Activated T-cell treated with anti-CD3 and anti-CD28 coated beads, Interleukin-2, amount 50 U/mL, for 72 hours (primary cell): ENCODE measurements at places on chromosomes 2 and 18. TPM values are rescaled to one million over a fixed set of nuclear protein-coding genes. Genes with fewer than 3 reads are reported as not detected.

- DNase-seq: no peak
Measured at GRCh38 chr2:72926811-72927465, 9.6 kb downstream of the EMX1 start.

- peak; percentile 27 for DNase-seq
Measured at GRCh38 chr2:43818761-43819160, 19.9 kb downstream of the ABCG5 start.

DNA sequence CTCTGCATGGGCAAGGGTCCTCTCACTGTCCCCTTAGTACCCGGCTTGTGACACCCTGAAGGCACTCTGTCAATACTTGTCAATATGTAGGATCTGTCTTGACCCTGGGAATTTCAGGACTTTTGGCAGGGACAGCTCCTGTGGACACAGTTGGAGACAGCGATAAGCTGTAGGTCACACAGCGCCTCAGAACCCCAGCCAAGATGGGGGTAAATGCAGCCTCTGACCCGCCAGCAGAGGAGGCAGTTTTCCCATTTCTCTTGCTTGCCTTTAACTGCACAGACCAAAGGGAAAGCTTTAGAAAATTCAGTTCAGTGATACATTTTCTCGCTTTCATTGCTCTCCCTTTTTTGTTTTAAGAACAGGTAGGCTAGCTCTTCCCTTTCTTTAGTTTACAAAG is 54.8 kb upstream of the KLHL29 start:
- DNase-seq: no peak

GRCh38 chr2:22079583-22079982 is 955.8 kb downstream of the TDRD15 start:
- DNase-seq: no peak

DNA sequence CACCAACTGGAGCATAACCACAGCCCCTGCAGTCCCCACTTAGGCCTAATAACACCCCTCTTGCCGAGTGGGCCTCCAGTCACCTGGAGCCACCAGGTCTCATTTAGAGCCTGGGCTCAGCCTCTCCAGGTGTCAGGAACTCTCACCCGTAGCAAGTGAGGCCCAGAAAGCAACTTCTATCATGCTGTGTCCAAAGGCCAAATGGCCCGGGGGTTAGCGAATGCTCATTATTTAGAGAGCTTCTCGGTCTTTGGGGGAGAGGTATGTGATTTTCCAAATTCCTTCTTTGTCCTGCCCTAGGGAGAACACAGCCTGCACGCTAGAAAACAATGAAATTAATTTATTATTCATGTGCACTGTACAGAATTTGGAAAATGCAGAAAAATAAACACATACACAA is 109.9 kb upstream of the PTPRM start:
- no peak for DNase-seq

DNA sequence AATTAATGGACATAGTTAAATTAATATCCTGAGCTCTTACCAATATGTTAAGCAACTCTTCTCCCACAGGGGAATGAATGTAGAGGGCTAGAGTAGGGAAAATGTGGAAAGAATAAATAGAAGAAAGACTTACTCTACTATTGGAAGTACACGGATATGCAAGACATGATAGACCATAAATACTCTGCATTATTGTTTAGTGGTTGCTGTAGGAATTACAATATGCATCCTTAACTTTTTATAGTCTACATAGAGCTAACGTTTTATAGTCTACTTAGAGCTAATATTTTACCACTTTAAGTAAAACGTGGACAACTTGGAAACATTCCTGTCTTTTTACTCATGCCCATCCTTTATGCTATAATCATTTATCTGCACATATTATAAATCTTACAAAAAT is 163.8 kb upstream of the GALNT5 start:
- DNase-seq: no peak

DNA sequence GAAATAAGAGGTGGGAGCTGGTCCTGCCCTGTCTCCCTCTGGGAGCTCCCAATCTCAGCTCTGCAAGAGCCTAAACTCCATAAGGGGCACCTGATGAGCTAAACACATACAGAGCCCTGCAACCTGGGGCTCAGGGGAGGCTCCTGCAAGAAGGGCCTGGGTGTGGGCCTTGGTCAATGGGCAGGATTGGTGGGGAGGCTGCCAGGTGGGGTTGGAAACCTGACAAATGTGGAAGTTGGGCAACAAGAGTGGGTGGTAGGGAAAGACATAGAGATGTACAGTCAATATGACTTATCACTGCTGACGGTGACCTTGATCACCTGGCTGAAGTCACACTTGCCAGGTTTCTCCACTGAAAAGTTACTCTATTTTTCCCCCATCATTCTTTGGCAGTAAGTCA is 209.9 kb downstream of the TTC32 start:
- DNase-seq: no peak

DNA sequence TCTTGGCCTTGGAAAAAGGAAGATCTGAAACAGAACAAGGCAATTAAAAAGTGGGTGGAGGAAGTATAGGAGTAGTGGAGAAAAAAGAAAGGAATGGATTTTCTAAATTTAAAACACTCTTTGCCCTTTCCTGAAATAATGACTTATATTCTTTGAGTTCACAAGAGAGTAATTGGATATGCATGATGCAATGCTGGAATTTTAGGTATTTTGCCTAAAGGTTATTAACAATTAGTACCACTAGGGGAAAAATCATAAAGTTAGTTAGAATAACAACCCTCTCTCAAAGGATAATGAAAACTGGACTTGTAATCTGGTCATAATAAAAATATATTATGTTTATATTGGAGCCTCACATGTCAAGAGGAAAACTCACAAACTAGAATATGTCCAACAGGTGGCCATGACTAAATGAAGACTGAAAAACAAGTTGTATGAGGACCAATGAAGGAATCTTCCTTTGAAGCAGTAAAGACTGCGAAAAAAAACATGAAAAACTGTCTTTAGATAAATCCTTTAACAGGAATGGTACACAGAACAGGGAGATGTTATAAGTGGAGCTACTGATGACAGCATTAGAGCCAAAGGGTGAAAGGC is 281.8 kb downstream of the NCKAP5 start:
- no peak for DNase-seq

DNA sequence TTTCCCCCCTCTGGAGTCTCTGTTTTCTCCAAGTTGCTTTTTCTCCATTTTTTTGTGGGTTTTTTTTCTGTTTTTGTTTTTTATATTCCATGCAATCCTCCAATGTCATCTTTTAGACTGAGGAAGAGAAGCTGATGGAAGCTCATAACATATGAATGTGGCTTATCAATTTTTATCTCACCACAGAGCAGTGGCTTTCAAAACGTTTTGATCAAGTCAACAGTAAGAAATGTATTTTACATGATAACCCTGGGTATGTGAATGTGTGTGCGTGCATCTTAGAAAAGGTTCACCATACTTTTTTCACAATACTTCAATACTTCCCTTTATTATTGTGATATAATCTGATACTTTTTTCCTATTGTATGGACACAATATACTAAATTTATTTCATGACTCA is 64.6 kb upstream of the CDCA7 start:
- no peak for DNase-seq

DNA sequence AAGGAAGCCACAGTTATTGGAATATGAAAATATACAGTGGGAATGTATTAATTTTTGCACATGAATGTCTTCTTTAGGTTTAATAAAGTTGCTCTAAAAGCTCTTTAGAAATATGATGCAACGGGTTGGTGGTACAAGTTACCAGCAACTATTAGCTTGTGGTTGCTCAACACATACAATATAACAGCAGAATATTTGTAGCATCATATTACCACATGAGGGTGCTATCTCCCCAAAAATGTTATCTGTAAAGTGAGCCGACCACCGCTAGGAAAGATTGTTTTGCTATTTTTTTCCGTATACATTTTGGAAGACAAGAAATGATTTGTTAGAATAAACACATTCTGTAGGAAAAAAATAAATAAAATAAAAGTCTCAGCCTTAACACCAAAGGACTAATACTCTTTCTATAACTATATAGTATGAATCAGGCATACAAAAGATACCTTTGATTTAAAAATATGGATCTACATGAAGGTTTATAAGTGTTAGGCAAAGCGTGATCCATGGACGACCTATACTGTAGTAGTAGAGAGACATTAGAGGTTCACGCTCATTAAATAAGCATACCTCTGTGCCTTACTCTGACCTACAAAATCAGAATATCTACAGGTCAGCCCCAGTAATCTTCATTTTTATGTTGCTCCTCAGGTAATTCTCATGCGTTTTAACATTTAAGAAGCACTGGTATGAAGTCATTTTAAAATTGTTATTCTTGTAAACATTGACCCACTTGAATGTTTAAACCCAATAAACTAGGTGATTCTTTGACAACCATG is 1110.6 kb upstream of the ACVR2A start:
- no peak for DNase-seq

DNA sequence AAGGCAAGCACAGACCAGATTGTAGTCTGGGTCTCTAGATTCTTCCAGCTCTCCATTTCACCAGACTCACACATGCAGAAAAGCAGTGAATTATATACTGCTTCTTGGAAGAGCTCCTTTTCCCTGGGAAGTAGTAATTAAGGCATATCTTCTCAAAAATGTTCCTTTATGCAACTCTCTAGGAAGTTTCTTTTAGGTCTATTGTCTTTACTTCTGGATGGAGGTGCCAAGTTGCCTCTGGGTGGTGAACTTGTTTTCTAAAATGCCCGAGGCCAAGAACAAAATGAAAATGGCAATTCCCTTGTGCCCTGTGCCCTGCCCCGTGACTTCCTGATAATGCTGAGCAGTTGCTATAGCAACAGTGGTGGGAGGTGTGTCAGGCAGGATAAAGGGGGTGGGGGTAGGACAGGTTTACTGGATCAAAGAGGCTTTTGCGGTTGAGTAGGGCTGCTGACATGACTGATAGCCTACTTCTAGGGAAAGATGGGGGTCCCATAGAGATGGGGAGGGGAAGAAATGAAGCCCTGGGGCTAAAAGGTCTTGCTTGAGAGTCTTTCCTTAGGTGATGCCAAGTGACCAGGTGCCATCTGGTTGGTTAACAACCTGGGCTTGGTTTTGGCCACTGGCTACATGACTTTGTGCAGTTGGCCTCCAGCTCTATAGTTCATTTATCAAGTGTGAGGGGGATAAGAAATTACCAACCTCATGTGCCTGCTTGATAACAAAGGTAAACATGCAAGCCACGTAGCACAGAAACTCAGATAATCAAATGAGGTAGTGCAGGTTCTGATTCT is 11.8 kb downstream of the IGFBP2 start:
- no peak for DNase-seq

GRCh38 chr2:176534798-176535466 is 265.7 kb downstream of the MTX2 start:
- no peak for DNase-seq

- DNase-seq: no peak
Measured at GRCh38 chr2:56348392-56349210, 164.8 kb downstream of the CCDC85A start.

DNA sequence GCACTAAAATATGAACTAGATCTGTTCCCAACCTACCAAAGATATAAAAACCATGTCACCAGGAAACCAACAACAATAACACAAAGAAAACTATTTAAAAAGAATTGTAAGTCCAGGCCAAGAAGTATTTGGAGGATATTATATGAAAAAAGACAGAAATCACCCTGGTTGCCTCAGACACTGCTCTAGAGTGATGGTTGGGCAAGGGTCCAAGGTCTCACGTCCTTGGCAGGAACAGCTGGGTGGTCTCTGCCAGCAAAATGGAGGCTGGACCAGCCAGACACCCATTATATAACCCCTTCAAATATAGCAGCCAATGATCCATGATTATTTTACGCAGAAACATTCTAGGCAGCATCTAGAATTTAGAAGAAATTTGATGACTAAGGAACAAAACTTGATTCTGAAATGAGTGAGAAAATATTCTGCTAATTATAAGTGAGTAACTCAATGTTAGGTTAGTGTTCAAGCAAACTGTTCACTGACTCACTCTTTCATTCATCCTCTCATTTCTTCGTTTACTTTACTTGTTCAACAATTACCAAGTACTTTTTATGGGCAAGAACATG is 35.4 kb downstream of the MRPL35 start:
- no peak for DNase-seq

GRCh38 chr2:128754246-128754724 is 435.6 kb upstream of the HS6ST1 start:
- no peak for DNase-seq

GRCh38 chr2:117832905-117833613 is 18.6 kb downstream of the DDX18 start:
- DNase-seq: no peak

DNA sequence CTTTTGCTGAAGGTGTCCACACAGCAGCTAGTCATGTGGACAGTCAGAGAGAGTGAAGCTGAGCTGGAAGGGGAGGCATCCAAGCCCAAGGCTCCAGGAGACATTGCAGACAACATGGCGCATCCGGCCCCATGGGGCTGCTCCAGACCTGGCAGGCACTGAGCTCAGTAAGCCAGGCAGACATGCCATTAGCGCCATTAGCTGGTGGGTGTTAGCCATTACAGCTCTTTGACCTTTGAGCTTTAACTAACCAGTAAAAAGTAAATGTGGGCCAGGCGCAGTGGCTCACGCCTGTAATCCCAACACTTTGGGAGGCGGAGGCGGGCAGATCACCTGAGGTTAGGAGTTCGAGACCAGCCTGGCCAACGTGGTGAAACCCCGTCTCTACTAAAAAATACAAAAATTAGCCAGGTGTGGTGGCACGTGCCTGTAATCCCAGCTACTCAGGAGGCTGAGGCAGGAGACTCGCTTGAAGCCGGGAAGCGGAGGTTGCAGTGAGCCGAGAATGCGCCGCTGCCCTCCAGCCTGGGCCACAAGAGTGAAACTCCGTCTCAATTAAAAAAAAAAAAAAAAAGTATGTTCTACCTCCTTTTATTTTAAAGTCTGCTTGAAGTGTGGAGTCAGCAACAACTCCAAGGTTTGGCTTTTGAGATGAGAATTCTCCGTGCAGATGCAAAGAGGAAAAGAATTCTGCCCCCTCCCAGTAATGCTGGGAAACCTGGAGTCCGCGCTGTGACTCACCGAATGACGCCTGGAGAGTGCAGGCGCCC is 69.4 kb downstream of the TWSG1 start:
- DNase-seq: no peak

DNA sequence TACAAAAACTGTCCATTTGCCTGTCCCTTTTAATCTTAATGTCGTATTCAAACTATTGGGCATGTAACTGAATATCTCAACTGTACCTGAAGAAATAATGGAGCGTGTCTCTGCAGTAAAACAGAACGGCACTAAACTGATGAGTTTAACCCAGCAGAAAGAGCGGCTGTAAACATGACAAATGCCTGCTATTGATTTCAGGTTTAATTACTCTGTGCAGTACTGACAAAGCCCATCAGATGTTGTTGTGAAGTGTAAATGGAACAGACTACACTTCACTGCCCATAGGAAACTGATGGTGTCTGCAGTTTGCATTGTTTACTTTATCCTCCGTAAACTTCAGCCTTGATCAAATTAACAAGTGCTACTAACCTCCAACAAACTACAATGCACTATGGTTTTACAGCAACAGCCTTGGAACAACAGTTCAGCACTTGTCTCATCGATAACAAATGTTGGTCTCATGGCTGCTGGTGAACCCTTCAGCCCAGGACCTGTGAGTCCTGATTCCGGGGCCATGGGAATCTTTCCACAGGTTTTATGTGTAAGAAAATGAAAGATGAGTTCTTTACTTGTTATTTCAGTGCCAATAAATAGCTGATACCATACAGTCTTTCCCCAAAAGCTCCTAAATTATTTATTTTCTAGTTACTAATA is 316.5 kb downstream of the CCDC178 start:
- no peak for DNase-seq

PELI1 gene
- 33.1 TPM for total RNA-seq

SERPINB7 gene
- not detected for total RNA-seq

COL4A4 gene
- 0.02 TPM for total RNA-seq

KIF5C gene
- 23.9 TPM for total RNA-seq

MEP1B gene
- total RNA-seq: not detected

AQP12B gene
- not detected for total RNA-seq

CXCR1 gene
- not detected for total RNA-seq
